Activated CD4-positive, alpha-beta T cell treated with anti-CD3 and anti-CD28 coated beads, Interleukin-2, amount 50 U/mL, for 4 hours (primary cell): ENCODE measurements at places on chromosomes 3 and 15.

- DNase-seq = no peak
Measured at GRCh38 chr3:139226731-139227130, 117.1 kb upstream of the MRPS22 start.

DNA sequence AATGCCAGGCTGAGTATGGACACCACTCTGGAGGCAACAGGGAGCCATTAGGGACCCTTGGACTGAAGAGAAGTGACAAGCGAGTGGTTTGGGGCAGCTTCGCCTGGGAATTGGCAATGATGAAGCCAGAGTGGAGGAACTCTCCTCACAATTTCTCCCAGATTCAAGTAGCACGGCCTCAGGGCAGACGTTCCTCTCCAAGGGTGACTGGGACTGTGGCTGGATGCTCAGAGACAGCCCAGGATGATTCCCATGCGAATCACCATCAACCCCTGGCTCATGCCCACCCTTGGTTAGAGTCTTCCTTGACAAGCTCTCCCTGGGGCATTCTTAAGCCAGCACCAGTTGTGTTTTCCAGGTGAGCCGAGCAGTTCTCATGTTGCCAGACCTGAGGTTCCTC lies 16.3 kb upstream of the DOCK3 start:
- no peak for DNase-seq

GRCh38 chr3:109137761-109138160 lies 1.2 kb downstream of the C3orf85 start:
- no peak for DNase-seq

- no peak for DNase-seq
Measured at GRCh38 chr3:41318520-41318919, 119.2 kb downstream of the CTNNB1 start.

DNA sequence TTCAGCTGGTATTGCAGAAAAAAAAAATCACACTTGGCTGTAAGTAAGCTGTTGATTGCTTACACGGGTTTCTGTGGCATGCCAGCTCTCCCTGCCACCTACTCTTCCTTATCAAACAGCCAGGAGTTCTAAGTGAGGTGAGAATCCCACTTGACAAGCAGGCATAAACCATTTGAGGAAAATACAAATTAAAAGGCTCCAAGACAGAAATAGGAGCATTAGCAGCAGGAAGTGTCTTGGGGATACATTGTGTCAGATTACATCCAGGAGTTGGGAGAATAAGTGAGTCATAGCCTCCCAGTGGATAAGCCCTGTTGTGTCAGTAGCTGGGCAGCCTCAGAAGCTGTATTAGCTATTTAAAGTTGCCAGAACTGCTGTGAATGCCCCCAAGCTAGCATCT lies 256.0 kb downstream of the CNTN4 start:
- DNase-seq = no peak

- DNase-seq = no peak
Measured at GRCh38 chr3:194150252-194150934, 14.4 kb downstream of the HES1 start.

- DNase-seq = no peak
Measured at GRCh38 chr3:48503401-48504050, 448 bp downstream of the SHISA5 start.

GRCh38 chr3:133853063-133853924 lies 42.4 kb downstream of the RAB6B start:
- DNase-seq = no peak

DNA sequence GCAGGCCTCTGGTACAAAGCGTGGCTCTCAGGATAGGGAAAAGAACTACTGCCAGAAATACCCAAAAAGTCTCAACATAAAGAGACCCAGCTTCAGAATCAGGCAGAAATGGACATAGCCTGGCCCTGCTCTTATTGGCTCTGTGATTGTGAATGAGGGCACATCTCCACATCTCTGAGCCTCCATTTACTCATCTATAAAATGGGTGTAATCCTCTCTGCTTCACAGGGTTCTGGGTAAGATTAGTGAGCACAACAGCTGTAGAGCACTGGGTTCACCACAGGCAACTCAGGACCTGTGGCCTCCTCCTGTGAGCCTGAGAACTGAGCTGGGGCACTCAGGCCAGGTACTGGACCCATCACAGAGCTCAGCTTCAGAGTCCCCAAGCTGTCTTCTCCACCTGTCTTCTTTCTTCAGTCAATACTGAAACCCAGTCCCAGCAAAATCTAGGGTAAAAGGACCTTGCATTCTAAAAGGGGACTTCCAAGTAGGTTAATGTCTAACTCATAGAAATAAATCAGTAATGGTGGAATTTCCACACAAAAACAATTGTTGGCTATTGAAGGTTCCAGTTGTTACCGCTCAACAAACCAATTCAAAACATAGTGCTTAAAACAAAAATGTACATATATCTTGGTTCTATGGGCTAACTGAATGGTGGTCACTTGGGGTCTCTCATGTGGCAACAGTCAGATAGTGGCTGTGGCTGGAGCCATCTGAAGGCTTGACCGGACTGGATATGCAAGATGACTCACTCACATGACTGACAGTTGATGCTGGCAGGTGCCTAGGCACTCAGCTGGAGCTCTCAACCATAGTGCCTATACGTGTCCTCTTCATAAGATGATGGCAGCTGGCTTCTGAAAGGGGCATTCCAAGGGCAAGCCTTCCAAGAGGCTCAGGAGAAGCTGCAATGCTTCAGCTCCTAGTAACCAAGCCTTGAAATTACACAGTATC lies 47.3 kb downstream of the TRIM42 start:
- DNase-seq = no peak

DNA sequence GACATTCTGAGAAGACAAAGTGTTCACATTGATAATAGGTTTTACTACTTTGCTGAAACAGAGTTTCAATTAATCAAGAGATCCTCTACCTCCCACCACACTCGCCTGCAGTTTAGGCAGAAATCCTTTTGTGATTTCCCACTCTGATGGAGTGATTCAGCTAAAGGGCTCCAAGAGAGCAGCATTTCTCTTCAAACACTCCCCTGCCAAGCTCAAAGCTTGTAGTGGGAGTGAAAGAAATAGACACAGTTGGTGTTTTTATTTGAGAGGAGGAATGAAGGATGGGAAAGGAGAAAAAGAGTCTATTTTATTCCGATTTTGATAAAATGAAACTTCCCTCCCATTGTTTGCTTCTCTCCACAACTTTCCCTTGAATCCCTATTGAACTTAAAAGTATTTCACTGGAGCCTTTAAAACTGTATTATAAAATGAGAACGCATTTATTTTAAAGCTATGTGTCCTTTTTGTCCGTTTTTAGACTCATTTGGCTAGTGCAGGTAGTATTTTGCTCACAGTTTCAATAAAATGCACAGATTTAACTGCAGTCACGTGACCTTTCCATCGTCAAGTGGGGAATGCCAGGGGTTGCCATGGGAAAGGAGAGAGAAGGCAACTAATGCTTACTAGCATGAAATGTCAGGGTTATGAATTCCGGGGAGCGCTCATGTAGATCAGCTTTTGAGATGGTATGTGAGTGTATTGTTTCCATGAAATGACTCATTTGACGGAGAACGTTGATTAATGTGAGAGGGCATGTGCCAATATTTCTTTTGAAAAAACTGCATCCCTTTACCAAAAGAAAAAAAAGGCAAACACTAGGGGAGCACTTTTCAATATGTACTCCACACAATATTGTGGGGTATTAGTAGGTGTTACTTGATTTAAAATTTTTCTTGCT lies 7.7 kb upstream of the OSBPL11 start:
- DNase-seq = no peak

GRCh38 chr15:81957698-81958097 lies 88.1 kb downstream of the MEX3B start:
- DNase-seq = no peak

DNA sequence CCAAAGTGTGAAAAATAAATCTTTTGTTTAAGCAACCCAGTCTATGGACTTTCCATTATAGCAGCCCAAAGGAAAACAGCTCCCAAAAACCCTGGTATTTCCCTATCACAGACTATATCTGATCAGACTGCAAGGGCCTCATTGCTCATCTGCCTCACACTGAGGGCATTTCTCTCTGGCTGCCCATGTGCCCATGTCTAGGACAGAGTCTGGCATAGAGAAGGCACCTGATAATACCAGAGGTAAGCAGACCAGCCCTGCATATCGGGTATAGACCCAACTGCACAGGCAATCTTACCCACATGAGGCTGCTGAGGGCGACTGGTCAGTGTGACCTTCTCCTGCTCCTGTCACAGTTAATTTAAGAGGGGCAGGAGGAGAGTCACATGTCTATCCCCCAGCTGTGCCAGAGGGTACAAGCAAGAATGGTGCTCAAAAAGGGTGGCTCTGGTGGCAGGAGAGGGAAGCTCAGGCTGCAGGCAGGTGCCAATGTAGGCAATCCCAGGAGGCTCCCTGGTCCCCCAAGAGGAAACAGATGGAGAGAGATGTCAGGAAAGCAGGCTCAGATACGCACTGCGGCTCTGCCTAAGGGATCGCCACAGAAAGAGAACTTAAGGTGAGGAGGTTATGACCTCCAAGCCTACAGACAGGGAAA lies 3.1 kb downstream of the CSRNP1 start:
- no peak for DNase-seq

- no peak for DNase-seq
Measured at GRCh38 chr15:51652084-51652668, 29.1 kb upstream of the SCG3 start.

DNA sequence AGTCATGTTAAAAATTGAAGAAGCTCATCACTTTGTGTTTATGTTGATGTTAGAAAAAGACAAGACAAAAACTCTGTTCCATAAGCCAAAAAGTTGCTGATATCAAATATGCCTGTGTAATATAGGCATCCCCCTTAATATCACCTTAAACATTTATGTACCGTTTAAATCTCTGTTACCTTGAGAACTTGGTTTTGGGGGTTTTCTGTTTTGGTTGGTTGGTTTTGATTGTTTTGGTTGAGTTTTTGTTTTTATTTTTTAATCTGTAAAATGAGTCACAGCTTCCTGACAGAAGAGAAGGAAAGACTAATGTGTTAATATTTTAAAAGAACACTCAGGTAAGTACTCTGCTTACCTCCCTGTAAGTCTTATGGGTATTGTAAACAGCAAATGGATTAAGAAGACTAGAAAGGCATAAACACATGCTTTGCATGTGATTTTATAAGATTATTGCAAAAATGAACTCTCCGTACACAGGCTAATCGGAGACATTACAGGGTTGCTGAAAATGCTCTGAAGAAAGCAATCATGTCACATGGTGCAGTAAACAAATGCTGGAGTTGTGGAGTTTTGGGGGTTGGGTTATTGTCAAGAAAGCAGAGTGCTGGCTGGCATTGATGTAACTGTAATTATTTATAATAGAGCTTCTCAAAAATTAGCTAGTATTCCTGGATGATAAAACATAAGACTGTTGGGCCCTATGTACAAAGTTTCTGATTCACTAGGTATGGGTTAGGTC lies 69.5 kb upstream of the MBNL1 start:
- DNase-seq = no peak

- DNase-seq = no peak
Measured at GRCh38 chr15:95134431-95135110, 903.2 kb downstream of the MCTP2 start.

DNA sequence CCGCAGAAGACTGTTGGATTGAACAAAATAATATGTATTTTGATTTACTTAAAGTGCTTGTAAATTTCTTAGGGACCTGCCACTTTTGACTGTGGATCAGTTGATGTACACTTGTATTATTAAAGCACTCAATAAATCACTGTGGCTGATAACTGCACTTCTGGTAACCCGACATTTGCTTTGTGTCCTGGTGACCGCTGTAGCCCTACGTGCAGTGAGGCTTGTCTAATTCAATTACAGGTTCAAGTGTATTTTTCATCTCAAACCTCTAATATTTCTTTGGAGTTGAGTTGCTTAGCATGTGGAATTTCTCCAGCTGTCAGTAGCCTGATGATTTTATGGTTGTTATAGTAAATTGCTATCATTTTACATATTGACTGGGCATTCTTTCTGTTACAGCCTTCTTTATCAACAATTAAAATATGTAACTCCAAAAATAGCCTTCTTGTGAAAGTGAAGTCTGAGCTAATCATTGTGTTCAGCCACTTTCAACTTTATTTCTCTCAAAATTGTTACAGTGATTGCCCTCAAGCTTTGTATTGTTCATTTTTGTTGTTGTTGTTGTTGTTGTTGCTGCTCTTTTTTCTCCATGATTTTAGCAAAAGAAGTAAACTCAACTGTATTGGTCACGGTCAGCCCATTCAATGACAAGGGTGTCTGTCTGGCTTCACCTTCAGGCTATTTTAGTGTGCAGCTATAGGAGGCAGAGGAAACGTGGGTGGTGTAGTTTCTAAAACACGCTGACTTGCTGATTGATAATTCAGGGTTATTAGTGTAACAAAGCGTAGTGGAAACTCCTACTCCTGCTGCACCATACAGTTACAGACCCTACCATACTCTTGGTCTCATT lies 215.1 kb upstream of the UBE2E1 start:
- DNase-seq = no peak

DNA sequence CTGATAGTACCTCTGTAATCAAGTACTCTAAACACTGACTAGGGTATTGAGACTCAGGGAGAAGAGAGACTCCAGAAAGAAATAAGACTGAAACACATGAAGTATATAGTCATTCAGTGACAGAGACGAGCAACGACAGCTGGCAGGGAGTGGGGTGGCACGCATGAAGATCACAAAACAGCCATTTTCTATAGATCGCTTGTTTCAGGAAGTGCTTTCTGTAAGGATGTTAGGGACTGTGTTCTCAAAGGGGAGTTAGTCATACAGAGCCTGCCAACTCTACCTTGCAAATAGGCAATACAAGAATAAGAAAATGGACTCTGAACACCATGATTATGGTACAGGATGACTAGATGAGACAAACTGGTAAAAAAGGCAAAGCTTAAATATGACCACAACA lies 139.5 kb downstream of the TBL1XR1 start:
- peak; percentile 23 for DNase-seq

DNA sequence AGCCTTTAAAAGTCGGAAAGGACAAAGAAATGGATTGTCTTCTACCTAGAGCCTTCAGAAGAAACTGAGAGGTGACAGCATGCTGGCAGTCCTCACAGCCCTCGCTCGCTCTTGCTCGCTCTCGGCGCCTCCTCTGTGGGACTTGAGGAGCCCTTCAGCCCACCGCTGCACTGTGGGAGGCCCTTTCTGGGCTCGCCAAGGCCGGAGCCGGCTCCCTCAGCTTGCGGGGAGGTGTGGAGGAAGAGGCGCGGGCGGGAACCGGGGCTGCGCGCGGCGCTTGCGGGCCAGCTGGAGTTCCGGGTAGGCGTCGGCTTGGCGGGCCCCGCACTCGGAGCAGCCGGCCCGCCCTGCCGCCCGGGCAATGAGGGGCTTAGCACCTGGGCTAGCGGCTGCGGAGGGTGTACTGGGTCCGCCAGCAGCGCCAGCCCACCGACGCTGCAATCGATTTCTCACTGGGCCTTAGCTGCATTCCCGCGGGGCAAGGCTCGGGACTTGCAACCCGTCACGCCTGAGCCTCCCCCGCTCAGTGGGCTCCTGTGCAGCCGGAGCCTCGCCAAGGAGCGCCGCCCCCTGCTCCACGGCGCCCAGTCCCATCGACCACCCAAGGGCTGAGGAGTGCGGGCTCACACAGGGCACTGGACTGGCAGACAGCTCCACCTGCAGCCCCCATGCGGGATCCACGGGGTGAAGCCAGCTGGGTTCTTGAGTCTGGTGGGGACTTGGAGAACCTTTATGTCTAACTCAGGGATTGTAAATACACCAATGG lies 953.8 kb upstream of the GBE1 start:
- no peak for DNase-seq

- DNase-seq = no peak
Measured at GRCh38 chr15:100131321-100132224, 210.2 kb downstream of the ADAMTS17 start.
